Occipital lobe (tissue), 3 donors: ENCODE measurements at places on chromosomes 12 and 14. TPM values are rescaled to one million over a fixed set of nuclear protein-coding genes. Genes with fewer than 3 reads are reported as not detected.

Gene DHRS4L2
- total RNA-seq = 1.9 TPM

Gene SMIM41
- total RNA-seq = not detected

Gene SCN8A
- total RNA-seq = 51.2 TPM

Gene BCL2L14
- not detected for total RNA-seq

Gene NEK9
- total RNA-seq = 37.7 TPM

Gene RNASE11
- not detected for total RNA-seq

Gene TAS2R50
- 12.6 TPM for total RNA-seq

Gene KLHL33
- total RNA-seq = 0.31 TPM
